ENCODE measurements at places on chromosomes 16 and 17.

GRCh38 chr17:68868708-68869107 lies 86.5 kb downstream of the ABCA8 start:
- DNase-seq, result no peak

GRCh38 chr17:18028114-18028951 lies 10.6 kb downstream of the ATPAF2 start:
- no peak for DNase-seq

DNA sequence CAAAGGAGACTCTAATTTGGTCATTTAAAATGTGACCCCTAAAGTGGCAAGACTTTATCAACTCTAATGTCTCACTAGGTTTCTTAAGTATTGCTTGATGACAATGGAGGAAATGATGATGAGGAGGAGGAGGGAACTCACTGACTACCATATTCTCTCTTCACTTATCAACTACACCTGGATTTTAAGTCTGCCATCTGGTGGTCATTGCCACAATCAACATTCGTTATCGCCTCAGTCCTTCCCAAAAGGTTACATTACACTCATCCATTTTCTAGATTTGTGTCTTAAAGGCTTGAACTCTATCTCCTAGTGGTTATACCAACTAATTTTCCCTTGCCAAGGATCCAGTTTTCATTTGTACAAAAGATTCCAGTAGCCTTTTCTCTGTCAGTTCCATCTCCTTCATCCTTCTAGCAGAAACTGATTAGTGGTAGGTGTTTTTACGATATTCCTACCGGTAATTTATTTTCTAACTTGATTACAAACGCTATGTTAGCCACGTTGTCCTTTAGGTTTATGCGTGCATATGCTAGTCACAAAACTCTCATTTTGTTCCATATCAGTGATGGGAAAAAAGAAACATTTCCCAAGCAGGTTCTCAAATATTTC lies 114.6 kb upstream of the NOG start:
- DNase-seq, result no peak

DNA sequence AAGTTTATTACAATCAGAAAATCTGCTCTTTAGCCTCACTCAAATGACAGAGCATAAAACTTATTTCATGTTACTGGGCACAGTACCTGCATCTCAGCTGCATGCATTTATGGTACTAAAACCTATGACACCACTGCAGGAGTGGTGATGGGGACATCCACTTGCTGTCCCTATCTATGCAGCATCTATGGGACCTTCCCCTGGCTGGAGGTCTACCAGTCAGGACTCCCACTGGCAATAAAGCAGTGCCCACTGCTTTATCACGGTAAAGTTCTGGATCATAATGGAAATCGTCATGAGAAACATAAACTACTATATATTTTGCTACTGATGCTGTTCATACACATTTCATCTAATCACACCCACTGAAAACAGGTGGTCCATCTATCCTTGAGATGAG lies 26.2 kb downstream of the NSMCE1 start:
- peak; percentile 27 for DNase-seq

DNA sequence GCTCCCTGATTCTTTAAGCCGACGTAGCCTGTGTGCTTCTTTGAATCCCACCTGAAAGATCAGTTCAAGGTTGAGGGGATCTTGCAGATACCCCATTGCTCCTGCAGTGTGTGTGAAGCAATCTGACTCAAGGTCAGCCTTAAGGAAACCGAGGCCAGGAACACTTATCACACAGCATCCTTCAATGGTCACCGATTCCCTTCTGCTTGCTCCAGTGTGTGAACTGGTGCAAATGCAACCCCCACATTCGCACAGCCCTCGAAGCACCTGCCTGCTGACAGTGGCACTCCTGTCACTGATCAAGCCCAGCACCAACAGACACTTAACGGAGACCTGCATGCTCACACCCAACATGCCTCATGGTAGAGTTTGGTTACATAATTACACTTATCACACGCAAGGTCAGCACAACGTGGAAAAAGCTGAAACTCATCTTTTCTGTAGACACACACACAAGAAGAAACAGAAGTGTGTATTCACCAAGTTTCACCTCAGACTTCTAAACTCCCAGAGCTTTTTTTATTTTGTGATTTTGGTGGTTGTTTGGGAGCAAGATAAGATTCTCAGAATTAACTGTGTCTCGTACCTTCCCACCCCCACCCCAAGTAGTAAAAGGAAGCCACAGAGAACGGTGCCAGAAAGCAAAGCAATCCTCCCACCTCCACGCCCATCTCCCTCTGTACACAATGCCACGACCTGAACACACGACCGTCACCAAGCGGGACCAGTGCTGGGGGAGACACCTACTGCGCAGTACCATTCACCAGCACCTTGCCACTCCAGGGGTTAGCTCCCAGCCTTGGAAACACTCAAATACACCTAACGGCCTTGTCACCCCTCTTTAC lies 37.2 kb downstream of the LITAFD start:
- DNase-seq, result no peak

DNA sequence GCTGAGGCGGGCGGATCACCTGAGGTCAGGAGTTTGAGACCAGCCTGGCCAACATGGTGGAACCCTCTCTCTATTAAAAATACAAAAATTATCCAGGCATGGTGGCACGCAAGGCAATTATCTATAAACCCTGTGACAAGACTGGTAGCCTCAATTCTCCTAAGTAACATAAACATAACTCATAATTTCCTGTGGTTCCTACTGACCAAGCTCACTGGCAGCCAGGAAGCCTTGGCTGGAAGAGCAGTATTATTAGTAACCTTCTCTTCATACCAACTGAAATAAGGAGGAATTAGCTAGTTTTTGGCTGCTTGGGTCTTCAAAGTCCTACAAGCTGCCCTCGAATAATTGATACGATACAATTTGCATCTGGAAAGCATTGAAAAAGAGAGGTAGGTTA lies 31.6 kb upstream of the LRRC37A3 start:
- no peak for DNase-seq

DNA sequence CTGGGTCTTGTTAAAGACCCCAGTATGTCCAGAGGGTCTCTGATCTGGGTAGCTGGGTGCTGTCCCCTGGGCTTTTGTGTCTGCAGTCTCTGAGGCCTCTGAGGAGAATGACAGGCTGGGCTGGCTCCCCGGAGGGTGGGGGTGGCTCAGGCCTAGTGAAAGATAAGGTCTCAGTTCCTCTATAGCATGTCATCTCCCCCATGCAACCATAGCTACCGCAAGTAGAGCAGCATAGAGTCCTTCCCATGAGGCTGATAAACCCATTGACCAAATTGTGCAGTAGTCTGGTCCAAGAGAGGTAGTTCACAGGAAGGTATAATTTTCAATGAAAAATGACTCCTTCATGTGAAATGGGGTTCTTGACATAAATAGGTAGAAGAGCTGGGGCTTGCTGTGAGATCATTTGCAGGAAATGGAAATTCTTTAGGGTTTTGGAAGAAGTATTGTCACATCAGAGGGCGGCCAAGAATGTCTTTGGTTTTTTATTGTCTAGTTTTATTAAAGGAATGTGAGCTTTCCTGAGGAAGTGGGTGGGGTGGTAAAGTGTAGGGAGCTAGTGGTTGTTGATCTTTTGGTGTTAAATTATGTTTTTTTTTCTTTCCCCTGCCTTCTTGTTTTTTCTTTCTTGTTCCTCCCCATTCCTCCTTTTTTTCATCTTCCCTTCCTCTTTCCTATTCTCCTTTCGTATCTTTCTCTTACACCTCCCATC lies 21.0 kb downstream of the SLC7A6OS start:
- peak; percentile 79 for DNase-seq

DNA sequence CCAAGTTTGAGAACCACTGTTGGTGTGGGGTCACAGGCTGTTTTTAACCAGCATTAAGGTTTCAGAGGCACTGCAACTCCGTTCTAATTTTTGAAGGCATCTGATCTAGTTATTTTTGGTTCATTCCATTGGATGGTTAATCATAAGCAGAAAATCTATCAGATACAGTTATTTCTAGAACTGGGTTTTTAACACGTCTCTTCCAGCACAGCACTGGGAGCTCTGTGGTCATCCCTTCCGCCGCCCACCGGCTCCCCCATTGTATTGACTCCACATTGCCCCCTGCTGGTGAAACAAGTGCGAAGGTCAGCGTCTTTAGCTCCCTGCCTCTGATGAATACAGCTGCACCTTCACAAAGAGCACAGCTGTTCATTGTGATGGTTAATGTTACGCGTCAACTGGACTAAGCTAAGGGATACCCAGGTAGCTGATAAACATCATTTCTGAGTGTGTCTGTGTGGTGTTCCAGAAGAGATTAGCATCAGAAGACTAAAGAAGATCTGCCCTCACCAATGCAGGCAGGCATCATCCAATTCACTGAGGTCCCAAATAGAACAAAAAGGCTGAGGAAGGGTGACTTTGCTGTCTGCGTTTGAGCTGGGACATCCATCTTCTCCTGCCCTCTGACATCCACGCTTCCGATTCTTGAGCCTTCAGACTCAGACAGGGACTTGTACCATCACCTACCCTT lies 8.5 kb downstream of the CCL18 start:
- peak; percentile 88 for DNase-seq

DNA sequence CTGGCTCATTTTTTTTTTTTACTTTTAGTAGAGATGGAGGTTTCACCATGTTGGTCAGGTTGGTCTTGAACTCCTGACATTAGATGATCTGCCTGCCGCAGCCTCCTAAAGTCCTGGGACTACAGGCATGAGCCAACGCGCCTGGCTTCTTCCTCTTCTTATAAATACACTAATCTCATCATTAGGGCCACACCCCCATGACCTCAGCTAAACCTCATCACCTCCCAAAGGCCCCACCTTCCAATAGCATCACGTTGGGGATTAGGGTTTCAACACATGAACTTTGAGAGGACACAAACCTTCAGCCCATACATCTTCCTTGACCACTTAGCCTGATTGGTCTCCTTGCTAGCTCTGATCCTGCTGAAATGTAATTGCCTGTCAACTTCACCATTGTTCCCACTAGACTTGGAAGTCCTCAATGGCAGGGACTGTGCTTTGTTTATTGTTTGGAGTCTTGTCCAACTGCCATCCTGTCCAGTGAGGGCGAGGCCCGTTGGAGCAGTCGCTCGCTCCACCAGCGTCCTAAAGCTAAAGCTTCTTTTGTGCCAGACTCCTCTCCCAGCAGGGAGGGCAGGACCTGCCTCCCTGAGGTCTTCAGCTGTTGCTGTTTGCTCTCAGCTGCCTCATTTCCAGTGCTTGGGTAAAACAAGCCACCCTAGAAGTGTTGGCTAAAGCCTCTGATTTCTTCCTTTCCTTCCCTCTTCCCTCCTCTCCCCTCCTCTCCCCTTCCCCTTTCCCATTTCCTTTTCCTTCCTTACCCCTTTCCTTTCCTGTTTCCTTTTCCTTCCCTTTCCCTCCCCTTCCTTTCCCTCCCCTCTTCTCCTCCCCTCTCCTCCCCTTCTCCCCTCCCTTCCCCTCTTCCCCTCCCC lies 85.3 kb downstream of the HAPSTR1 start:
- DNase-seq, result no peak

GRCh38 chr16:350203-350602 lies 2.3 kb downstream of the AXIN1 start:
- no peak for DNase-seq

DNA sequence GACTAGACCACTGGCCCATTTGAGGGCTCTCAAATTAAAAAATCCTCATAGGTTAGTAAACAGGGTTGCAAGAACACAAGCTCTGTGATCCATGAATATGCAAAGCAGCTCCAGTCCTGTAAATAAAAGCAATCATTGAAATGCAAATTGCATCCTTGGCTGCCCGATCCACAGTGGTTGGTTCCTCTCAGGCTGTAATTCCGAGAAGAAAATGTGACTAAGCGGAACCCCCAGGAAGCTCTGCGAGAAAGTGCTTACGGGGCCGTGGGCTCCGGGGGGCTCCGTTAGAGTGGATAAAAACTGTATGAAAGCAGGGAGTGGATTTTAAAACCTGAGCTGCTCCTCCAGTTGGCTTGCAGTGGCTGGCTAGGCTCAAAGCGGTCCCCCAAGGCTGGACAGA lies 2.5 kb downstream of the GPRC5B start:
- DNase-seq, result no peak

- no peak for DNase-seq
These were observed 22.2 kb upstream of the CLEC18A start for GRCh38 chr16:69928856-69929400.

DNA sequence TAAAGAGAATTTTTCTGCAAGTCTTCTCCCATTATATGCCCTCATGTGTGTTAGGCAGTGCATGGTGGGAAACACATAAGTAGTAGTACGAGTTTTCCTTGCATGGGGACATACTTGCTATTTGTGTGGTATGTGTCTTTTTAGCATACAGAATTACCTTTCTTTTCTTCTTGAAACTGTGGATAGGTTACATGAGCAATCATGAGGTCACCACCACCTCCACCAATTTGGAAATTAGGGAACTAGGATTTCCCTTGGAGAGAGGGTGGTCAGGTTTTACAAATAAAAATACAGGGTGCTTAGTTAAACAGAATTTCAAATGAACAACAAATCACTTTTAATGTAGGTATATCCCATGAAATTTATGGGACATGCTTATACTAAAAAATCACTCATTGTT lies 16.3 kb upstream of the AMZ2 start:
- DNase-seq, result no peak

- DNase-seq, result no peak
These were observed 41.0 kb downstream of the FOXL1 start for GRCh38 chr16:86619239-86619794.

GRCh38 chr17:27569257-27569722 lies 61.7 kb upstream of the LGALS9 start:
- peak; percentile 86 for DNase-seq

GRCh38 chr16:69056421-69056820 lies 49.0 kb upstream of the HAS3 start:
- no peak for DNase-seq

- DNase-seq, result no peak
These were observed 25.9 kb upstream of the ABCA9 start for GRCh38 chr17:69086641-69087040.

DNA sequence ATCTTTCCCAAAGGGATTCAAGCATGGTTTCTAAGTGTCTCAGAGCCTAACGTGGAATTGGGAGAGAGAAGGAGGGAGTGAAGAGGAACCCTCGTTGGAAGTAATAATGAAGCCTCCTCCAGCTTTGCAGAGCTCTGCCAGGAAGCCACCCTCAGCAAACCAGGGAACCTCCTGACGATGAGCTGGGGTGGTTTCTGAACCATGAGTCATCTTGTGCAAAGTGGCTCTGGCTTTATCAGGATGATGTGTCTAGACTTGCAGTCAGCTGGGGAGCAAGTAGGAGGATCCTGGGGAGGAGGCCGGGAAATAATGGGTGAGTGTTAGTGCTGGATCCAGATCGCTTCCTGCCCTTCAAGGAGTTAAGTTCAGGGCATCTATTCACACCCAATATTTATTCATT lies 191.7 kb upstream of the RBFOX1 start:
- DNase-seq, result no peak

DNA sequence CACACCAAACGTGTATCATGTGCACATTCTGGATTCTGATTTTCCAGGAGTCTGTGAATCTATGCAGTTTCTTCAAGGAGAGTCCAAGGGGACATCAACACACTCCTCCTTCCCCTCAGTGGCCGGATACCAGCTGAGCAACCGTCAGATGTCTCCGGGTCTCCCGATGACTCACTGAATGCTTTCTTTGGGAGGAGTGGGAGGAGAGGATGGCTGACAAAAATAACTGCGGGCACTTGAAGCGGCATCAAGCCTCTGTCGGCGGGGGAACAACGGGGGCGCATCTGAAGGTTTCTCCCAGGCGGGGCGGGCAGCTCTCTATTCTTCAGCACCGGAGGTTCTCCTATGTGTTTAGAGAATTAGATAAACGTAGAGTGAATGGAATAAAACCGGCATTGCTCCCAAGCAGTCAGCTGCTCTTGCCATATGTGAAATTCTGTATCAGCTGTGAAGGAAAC lies 24.6 kb upstream of the LRRC75A start:
- no peak for DNase-seq

Measured in activated CD8-positive, alpha-beta memory T cell treated with anti-CD3 and anti-CD28 coated beads, Interleukin-2, amount 10 ng/mL, durations not matched to agents 7 days and 5 days (primary cell).